ENCODE measurements at places on chromosomes 5 and 9.
A peak's percentile ranks its signal among the peaks of the same experiment; 100 is the strongest.

- DNase-seq: no peak
Observed at GRCh38 chr9:526904-527591, 312.4 kb downstream of the DOCK8 start.

DNA sequence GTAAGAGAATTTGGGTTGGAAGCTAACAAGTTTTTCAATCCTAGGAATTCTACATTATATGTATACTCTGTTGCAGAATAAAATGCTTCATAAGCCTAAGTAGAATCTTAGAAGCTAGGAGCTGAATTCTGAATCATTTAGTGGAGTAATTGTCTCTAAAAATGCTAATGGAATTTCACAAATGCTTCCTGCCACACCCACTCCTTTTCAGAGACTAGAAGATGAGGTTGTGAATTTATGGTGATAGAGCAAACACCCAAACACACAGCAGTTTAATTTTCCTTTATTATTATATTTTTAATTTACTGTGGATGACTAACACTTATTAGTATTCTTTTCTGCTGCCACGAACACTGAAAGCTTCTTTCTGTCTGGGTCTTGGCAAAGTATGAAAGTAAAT is 208.0 kb upstream of the PDE4D start:
- DNase-seq: no peak

DNA sequence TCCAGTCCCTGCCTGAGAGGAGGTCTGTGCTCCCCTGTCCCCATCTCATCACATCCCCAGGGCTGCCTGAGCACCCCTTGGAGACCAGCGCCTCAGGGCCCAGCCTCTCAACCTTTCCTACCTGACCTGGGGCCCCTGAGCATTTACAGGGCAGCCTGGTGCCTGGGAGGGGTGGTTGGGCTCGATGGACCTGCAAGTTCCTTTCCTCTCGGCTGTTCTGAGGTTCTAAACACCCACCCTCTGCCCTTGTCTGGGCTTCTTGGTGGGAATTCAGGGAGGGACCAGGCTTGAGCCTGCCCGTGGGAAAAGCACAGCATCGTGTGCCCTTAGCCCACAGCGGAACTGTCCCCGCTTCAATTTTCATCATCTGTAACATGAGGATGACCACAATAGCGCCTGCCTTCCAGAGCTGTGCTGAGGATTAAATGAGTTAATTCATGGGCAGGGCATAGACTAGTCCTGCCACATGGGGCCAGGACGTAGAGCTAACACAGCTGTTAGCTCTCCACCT is 91.0 kb upstream of the SH3PXD2B start:
- DNase-seq: no peak

DNA sequence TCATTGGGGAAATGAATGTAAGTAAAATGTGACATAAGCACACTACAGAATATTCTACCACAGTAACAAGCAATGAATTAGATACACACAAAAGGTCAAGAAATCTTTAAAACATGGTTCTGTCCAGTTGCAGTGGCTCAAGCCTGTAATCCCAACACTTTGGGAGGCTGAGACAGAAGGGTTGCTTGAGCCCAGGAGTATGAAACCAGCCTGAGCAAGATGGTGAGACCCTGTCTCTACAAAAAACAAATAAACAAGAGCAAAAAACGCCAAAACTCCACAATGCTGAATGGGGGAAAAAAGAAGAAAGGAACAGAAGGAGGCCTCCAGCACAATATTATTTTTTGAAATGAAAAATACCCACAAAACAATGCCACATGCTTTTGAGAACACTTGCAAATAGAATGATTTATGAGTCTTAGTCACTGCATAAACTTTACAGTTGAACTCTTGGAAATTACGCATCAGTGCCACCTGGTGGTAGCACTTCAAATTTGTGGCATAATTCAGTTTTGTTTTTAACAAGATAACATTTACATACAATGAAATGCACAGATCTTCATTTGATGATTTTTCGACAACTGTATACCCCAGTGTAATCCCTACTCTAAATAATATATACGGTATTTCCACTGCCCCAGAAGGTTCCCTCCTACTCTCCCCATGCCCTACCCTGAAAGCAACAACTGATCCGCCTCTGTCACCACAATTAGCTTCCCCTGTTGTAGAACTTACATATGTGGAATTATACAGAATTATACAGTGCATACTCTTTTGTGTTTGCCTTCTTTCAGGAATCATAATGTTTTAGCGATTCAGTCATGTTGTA is 14.4 kb upstream of the SPINK4 start:
- peak; percentile 79 for DNase-seq

DNA sequence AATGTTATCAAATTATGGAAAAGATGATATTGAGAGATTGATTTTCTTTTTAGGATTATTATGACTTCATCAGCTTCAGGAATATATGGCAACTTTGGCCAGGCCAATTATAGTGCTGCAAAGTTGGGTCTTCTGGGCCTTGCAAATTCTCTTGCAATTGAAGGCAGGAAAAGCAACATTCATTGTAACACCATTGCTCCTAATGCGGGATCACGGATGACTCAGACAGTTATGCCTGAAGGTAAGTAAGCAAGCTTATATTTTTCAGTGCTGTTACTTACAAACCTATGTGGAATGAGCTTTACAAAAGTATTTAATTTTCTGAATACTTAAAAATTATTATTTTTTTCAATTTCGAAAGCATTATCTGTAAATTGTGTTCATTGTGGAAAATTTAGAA is 26.5 kb downstream of the HSD17B4 start:
- DNase-seq: no peak

GRCh38 chr5:149140197-149141002 is 893 bp upstream of the ABLIM3 start:
- DNase-seq: no peak

DNA sequence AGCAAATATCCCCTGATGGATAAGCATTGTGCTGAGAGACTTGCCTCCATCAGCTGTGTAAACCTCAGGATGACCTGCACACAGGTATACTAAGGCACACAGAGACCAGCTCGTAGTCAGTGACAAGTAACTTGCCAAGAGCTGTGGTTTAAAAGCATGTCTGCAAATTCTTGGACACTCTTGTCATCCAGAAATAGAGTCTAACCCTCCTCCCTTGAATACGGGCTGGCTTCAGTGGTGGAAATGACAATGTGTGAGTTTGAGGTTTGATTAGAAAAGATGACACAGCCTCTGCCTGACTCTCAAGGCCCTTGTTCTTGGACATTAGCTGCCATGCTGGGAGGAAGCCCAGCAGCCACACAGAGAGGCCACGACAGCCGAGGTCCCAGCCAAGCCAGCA is 114.4 kb downstream of the GADD45G start:
- DNase-seq: no peak

GRCh38 chr9:16214677-16215352 is 655.7 kb downstream of the BNC2 start:
- no peak for DNase-seq

DNA sequence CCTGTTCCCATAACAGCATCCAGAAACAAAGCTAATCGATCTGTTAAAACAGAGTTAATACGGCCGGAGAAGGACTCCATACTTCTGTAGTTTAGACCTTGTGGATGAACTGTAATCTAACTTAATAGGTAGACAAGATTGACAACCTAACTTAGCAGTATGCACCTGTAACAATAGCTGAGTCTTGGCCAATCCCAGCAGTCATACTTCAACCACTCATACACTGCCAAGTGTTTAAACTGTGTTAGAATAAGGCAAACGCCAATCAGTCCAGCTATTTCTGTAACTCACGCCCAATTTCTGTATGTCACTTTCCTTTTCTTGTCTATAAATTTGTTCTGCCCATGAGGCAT is 33.7 kb upstream of the MACIR start:
- no peak for DNase-seq

DNA sequence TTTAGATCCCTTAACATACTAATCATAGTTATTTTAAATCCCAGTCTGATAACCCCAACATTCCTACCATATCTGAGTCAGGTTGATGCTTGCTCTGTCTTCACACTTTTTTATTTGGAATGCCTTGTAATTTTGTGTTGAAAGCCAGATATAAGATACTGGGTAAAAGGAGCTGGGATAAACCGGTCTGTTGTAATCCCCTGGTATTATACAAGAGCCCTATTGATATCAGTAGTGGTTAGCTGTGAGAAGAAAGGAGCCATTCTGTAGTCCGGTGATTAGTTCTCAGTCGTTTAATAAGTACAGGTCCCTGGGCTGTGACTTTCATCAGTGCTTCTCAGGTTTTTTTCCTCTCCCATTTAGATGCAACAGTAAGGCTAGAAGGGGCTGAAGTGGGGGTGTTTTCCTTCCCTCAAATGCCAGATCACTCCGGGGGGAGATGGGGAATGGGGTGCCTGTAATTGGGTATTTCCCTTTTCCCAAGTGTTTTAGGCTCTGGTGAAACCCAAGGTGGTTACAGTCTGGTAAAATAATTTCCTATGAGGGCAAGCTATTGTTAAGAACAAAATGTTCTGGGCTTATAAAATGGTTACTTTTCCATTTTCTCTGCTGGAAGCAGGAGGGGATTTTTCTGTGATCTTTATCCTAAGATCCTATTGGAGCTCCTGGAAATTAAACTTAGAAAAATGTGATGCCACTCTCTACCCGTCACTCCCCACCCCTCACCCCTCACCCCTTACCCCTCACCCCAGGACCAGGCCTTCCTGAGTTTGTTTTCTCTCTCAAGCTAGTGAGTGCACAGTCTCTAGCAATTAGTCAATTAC is 72.7 kb downstream of the KCNN2 start:
- DNase-seq: no peak

GRCh38 chr5:176677209-176677939 is 30.1 kb downstream of the TSPAN17 start:
- peak; percentile 6 for DNase-seq

DNA sequence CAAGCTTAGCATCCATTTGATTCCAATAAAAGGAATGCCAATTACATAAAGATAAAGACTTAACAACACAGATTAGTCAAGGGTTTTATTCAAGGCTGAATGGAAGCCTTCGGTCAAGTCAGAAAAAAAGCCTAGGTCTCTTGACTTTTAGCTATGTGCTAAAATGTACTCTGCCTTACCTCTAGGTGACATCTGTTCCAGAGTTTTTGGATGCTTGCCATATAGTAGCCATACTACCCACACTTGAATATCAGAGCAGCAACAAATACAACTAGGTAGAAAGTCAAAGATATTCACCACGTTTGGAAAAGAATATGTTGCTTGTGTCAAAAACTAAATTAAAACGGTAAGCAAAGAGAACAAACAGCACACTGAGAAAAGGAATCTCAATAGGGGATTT is 484.7 kb downstream of the ELAVL2 start:
- DNase-seq: no peak

GRCh38 chr9:14542071-14542470 is 151.2 kb downstream of the ZDHHC21 start:
- DNase-seq: no peak

- no peak for DNase-seq
Observed at GRCh38 chr5:348726-349125, 27.2 kb downstream of the AHRR start.

GRCh38 chr5:135920199-135920598 is 24.6 kb upstream of the IL9 start:
- DNase-seq: no peak

- DNase-seq: no peak
Observed at GRCh38 chr5:77175231-77175630, 35.2 kb upstream of the PDE8B start.

GRCh38 chr9:6413365-6414246 is 607 bp downstream of the UHRF2 start:
- DNase-seq: peak; percentile 10

- DNase-seq: no peak
Observed at GRCh38 chr5:124342584-124342983, 403.9 kb downstream of the ZNF608 start.

- DNase-seq: peak; percentile 93
Observed at GRCh38 chr5:115419846-115420585, 123.6 kb upstream of the CCDC112 start.

- DNase-seq: no peak
Observed at GRCh38 chr5:89871906-89872305, 537.6 kb downstream of the CETN3 start.

- no peak for DNase-seq
Observed at GRCh38 chr9:108411632-108412031, 444.2 kb downstream of the ACTL7B start.

GRCh38 chr9:4530375-4530774 is 40.1 kb downstream of the SLC1A1 start:
- DNase-seq: no peak

- DNase-seq: peak; percentile 68
Observed at GRCh38 chr5:77356740-77357139, 135.4 kb downstream of the WDR41 start.

GRCh38 chr5:177098470-177099141 is 11.9 kb downstream of the FGFR4 start:
- DNase-seq: peak; percentile 50

- DNase-seq: peak; percentile 69
Observed at GRCh38 chr5:15807248-15807647, 307.3 kb downstream of the FBXL7 start.

GRCh38 chr9:123658792-123659191 is 271.1 kb downstream of the DENND1A start:
- no peak for DNase-seq

GRCh38 chr9:128405077-128405779 is 15.4 kb upstream of the CERCAM start:
- no peak for DNase-seq

- DNase-seq: no peak
Observed at GRCh38 chr9:131485728-131486422, 16.8 kb upstream of the POMT1 start.

DNA sequence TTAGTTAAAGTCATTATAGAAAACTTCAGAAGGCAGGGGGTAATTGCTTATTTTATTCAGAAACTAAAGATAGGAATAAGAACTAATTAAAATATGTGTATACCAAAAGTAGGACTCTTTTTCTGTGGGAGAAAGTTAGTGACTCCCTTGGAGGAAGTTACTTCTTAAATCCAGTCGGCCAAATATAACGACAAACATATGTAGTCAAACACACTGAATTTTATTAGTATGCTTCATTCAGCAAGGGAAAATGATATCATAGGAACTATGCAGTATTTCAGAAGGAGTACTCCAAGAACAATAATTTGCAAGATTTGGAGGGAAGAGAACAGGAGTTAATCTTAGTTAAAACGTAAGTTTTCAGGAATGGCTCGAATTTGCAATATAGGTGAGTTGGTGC is 432.6 kb downstream of the CYLC2 start:
- no peak for DNase-seq

DNA sequence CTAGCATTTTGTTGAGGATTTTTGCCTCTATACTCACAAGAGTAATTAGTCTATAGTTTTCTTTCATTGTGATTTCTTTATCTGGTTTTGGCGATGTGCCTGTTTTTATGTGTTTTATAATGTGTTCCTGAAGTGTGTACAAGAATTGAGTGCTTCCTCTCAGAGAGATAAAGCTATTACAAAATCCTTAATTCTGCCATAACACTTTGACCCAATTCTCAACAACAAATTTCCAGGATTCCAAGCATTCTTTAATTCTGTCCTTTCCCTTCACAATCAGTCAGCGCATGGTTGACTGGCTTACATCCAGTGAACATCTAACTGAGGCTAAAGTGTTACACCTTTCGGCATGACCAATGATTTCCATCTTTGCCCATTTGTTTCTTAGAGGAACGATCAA is 282.9 kb upstream of the MVB12B start:
- DNase-seq: peak; percentile 6

DNA sequence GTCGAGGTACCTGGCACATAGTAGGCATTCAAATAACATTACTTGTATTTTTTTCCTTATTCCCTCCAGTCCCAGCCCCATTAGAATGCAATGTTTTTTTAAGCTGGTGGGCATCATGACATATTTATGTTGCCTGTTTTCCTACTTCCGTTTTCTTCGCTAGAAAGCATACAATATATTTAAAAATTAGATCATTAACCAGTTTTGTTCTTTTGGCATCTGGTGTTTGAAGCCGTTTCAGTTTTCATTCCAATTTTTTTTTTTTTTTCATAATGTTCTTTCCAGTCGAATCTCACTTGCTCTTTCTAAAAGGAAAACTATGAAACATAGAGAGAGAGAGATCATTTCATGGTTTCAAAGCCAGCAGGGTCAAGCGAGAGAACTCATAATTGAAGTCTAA is 228.3 kb upstream of the C9orf72 start:
- no peak for DNase-seq

Data from AG10803 (cell line).